ENCODE measurements at places on chromosomes 2 and 18.

GRCh38 chr2:133570542-133570941, 2.3 kb upstream of the NCKAP5 start:
- DNase-seq = no peak

GRCh38 chr2:201966691-201967438, 66.8 kb upstream of the FZD7 start:
- no peak for DNase-seq

- no peak for DNase-seq
Measured at GRCh38 chr2:234996069-234996940, 44.5 kb downstream of the SH3BP4 start.

DNA sequence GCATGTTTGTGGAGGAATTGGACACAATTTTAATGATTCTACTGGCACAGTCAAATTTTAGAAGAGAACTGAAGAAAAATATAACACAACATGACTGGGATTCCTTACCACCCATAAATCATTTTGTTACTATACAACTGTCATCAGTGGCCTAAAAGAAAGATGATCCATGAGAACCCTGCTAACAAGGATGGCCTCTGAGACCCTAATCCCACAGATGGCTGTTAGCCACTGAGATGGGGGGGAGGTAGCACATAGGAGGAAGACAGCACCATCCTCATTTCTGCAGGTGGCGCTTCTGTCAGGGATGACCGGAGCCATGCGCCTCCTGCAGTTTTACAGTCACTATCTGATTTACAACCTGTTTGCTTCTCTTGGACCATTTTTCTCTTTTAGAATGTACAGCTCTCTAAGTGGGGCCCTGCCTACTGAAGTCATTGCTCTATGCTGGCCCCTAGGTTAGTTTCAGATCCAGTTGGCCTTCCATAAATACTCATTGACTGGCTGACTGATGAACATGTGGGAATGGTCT, 279.8 kb downstream of the NAPG start:
- no peak for DNase-seq

DNA sequence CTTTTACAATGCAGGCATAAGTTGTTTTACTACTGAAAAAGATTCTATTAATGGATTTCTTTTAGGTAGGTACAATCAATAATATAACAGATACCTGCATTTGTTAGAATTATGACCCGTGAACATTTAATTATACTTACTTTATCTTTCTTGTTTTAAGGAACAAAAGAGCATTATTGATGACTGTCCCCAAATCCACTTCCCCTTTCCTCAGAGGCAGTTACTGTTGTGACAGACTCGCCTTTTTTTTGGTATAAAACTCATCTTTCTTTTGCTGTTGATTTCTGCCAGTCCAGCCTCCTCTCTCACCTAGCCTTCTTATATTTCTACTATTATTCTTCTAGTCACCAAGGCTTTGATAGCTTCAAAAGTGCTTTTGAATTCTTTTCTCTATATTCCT, 12.1 kb downstream of the ACTR3 start:
- no peak for DNase-seq

DNA sequence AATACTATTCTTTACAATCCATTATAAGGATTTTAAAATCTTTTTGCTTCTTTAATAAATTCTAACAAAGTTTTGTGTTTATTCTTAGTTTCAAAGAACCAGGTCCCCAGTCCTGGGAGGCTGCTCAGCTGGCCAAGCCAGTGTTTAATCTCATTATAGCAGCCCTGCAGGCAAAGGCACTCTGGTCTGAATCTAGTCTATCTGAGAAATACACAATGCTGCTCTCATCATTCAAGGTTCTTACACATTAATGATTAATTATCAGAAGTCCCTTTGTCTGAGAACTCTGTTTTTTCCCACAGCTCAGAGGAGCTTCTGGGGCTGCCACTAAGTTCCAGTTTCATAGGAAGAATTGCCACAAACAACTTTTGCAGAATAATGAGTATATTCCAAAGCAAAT, 27.7 kb downstream of the KCTD18 start:
- no peak for DNase-seq

- DNase-seq = no peak
Measured at GRCh38 chr2:225318440-225318839, 81.1 kb upstream of the NYAP2 start.

- DNase-seq = no peak
Measured at GRCh38 chr2:50315336-50315735, 716.6 kb downstream of the NRXN1 start.

DNA sequence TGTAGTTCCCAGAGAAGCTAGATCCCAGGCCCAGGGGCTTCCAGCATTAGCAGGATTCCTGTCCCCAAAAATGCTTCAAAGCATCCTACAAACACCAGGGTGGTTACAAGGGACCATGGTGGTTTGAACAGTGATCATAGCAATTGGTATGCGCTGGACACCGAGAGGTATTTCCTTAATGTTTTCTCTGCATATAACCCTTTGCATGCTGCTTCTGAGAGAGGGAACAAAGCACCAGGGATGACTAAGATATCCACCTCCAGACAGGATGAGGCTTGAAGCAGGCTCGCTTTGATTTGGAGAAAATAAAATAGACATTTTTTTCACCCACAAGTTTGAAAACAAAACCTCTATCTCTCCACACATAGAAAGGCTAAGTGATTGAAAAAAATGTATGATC, 50.5 kb upstream of the TSPYL6 start:
- no peak for DNase-seq

Data from HFF-Myc (cell line).